ENCODE measurements at places on chromosomes 1 and 21. TPM values are rescaled to one million over a fixed set of nuclear protein-coding genes. Genes with fewer than 3 reads are reported as not detected.

Gene CYP2J2
- 1.6 TPM for total RNA-seq

Gene KRTAP19-1
- not detected for total RNA-seq

Gene GJA4
- total RNA-seq: 3.9 TPM

Gene FYB2
- 3.9 TPM for total RNA-seq

Gene DRAXIN
- total RNA-seq: 36.7 TPM

Gene KIF26B
- total RNA-seq: 19.4 TPM

Gene EDARADD
- 1.8 TPM for total RNA-seq

Gene AK5
- total RNA-seq: 64.4 TPM

Data from diencephalon (tissue), 1 donor.